ENCODE measurements at places on chromosomes 1 and 21. TPM values are rescaled to one million over a fixed set of nuclear protein-coding genes. Genes with fewer than 3 reads are reported as not detected.

- peak; percentile 60 for DNase-seq
These were observed 34.9 kb upstream of the SCYL3 start for GRCh38 chr1:169928438-169929209.

- DNase-seq: no peak
These were observed 793.8 kb downstream of the PLA2G4A start for GRCh38 chr1:187622545-187622944.

- peak; percentile 31 for DNase-seq
These were observed 45.3 kb upstream of the CTBS start for GRCh38 chr1:84619383-84620102.

DNA sequence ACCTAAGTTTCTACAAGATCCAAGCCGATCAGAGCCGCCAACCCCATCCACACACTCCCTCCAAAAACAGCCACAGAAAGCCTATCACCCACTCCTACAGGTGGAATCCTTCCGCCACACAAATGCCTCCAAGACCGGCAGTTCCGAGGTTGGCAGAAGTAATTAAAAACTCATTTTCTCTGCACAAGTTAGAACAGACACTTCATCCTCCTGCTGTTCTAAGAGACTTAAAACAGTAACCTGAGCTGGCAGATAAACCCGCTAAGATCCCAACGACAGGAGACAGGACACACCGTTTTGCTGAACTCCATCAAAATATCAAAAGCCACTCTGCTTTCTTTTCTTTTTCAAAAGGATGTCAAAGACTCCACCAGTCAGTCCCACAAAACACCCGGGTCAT, 2.8 kb downstream of the SSBP3 start:
- DNase-seq: no peak

DNA sequence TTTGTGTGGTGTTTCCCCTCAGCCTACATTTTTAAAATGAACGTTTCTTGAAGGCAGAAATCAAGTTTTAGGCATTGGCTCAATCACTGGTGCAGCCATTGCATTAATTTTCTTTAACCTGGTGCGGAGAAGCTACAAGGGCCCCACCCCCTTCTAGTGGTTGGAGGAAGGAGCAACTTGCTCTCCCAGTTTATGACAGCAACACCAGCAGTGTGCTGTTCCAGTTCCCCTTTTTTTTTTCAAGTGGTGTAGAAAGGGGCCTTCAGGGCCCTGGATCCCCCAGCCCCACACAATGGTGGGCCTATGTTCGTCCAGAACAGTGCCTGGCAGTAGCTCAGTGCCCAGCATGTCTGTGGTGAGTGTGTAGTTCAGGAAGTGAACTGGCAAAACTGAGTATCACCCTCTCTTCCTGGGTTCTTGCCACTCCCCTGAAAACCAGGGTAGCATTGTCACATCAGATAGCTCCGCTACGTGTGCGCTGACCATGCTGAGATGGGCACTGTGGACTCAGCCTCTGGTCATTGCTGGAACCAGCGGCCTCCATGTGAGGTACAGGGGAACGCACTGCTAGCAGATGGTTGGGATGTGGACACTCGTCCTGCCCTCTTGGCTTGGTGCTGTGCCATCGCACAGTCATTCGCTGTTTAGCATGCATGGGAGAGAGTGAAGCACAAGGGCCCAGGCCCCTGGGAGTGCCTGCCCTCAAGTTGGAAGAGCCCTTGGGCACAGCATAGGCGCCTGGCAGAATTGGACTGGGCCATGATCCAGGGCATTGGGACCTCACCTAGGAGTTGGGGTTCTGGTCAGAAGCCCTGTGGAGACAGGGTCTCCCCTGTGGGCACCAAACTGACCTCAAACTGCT, 7.2 kb downstream of the ARF1 start:
- no peak for DNase-seq

DNA sequence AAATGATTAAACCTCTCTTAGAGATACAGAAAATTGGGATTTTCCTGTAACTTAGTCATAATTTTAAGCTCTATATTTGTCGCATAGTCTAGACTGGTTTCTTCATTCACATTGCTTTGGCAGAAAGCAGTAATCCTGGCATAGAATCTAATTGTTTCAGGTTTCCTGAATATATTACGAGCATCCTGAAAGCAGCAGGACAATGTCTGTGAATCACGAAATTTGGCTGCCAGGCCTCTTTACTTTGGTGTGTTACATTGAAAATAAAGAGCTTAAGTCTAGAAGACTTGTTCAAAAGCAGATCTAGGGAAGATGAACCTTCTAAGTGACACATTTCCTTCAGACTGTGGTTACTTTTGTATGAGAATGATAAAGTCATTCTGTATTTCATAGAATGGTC, 72.2 kb downstream of the TDRD5 start:
- DNase-seq: no peak

The IGSF5 gene
- not detected for polyA plus RNA-seq

DNA sequence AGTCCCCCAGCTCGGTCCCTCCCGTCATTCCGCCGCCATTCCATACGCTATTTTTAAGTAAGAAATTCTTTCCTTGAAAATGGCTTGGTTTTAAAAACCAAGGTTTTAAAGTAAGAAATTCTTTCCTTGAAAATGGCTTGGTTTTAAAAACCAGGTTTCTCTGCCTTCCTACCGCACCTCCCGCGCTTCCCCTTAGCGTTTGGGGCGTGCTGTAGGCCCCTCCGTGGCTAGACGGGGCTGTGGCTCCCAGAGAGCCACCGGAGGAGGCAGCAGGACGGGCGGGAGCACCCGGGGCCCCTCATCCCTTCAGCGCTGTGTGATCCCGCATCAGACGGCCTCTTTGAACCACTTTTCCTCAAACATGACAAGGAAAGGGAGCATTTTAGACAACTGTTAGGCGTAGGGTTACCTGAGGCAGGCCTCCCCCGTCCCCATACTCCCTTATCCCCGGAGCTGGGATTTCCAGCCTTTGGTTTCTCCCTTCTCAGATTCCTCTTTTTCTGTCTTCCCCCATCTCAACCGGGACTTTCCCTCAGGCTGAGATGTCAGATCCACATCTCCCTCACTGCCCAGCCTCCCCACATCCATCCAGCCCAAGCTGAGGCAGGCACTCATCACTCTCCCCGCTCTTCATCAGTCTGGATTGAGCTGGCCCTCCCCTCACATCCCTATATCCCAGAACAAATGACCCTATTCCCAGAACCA, 541 bp upstream of the CD58 start:
- no peak for DNase-seq

GRCh38 chr21:44994695-44995342, 55.0 kb downstream of the SLX9 start:
- no peak for DNase-seq

GRCh38 chr1:34532113-34532512, 222.7 kb upstream of the GJB5 start:
- no peak for DNase-seq

The KLHL17 gene
- polyA plus RNA-seq: 18.7 TPM

GRCh38 chr1:16409536-16410152, 27.6 kb downstream of the SPATA21 start:
- no peak for DNase-seq

GRCh38 chr1:58573138-58573537, 3.9 kb downstream of the TACSTD2 start:
- DNase-seq: no peak

The AK5 gene
- 6.1 TPM for polyA plus RNA-seq

The PCBP3 gene
- polyA plus RNA-seq: 0.34 TPM

DNA sequence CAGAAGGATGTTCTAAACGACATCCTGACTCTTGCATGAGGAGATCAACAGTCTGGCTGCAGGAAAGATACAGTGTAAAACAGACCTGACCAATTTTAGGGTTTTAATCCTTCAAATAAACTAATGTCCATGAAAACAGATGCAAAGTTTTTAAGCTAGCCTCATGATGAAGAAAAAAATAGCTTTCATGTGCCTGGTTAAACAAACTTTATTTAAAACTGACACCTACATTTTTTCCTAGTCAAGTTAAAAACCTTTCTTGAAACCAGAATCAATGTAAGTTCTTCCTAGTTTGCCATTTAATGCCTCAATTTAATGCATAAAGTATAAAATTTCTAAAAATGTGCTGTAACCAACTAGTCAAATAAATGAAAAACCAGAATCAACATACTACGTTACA, 2.9 kb downstream of the WDR26 start:
- no peak for DNase-seq

The SPRR5 gene
- not detected for polyA plus RNA-seq

- DNase-seq: peak; percentile 81
These were observed 1.3 kb downstream of the GNG12 start for GRCh38 chr1:67831850-67832513.

- DNase-seq: no peak
These were observed 21.7 kb downstream of the RNF187 start for GRCh38 chr1:228508840-228509415.

DNA sequence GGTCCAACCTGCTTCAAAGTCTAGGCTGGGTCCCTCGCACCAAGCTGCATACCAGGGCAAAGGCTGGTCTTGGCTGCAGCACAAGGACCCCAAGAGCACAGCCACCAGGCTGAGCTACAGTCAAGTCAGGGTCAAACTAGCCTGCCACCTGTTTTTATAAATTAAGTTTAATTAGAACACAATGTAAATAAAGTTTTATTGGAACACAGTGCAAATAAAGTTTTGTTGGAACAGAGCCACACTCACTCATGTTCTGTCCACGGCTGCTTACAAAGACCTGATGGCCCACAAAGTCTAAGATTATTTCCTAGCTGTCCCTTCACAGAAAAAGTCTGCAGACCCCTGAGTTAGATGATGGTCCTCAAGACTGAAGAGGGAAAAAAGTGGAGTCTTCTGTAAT, 66.2 kb downstream of the MRPL37 start:
- DNase-seq: no peak

- DNase-seq: no peak
These were observed 21.9 kb upstream of the OVAAL start for GRCh38 chr1:180536821-180537372.

The PTGER3 gene
- not detected for polyA plus RNA-seq
